ENCODE measurements at places on chromosomes 6 and 20.
A peak's percentile ranks its signal among the peaks of the same experiment; 100 is the strongest.

DNA sequence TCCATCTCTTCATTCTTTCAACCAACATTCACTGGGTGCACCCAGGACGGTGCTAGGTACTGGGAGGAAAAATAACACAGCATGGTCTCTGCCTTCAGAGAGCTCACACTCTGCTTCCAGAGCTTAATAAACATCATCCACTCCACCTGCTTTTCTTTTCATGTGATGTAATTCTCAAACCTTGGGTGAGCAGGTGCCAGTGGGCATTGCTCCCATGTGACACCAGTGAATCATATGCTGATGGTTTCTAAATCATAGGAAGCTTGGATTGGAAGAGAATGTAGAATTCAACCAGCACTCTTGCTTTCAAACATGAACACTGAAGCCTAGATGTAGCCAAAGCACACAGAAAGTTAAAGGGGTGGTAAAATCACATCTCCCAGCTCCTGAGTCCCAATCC lies 189.8 kb downstream of the FOXA2 start:
- DNase-seq, result no peak

DNA sequence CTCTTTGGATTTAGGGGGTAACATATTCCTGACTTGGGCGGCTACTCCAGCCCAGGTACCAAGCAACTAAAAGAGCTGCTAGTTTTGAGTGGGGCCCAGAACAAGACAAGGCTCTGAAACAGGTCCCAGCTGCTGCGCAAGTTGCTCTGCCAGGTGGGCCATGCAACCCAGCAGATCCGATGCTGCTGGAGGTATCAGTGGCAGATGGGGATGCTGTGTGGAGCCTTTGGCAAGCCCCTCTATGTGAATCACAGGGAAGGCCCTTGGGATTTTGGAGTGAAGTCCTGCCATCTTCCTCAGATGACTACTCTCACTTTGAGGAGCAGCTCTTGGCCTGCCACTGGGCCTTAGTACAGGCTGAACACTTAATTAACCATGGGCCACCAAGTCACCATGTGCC lies 43.7 kb upstream of the VSX1 start:
- DNase-seq, result no peak

GRCh38 chr20:46640536-46641311 lies 10.5 kb downstream of the SLC13A3 start:
- no peak for DNase-seq

GRCh38 chr20:7031222-7031621 lies 263.7 kb downstream of the BMP2 start:
- DNase-seq, result no peak

- peak; percentile 94 for DNase-seq
These were observed 29.3 kb downstream of the BCAS4 start for GRCh38 chr20:50824137-50824536.

Measured in coronary artery (tissue), 2 donors.